Stimulated activated memory B cell treated with anti-CD40 and anti-IgM and Interleukin-4, amounts not matched to agents 10 μg/mL and 1 μg/mL and 100 μg/mL, for 72 hours (primary cell): ENCODE measurements at places on chromosomes 7 and 10.

- no peaks in the 10 kb centered on the region for H3K4me1 ChIP-seq
- no peak overlapping the region for H3K27ac ChIP-seq
- peaks cover 10% of the 10 kb centered on the region for H3K36me3 ChIP-seq
- no peak for ATAC-seq
Observed at GRCh38 chr10:93915598-93915997, 21.8 kb downstream of the SLC35G1 start.

DNA sequence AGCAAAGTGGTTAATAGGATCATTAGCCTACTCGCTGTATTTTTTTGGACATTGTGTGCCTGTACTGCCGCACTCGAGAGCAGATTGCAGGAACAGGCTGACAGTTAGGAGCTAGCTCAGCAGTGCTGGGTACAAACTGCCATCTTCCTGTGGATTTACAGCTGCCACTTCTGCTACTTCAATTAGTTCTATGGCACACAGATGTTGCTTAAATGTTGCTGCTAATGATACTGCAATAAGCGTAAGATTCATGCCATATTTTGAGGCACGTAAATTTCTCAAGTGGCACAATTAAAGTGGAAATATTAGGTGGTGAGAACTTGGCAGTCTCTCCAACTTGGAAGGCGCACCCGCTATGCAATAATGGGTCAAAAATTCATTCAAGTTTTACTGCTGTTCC is 171.9 kb downstream of the EBF3 start:
- H3K4me1 ChIP-seq, result no peaks in the 10 kb centered on the region
- no peak for ATAC-seq
- no peak overlapping the region for H3K4me3 ChIP-seq
- H3K27ac ChIP-seq, result no peak overlapping the region
- H3K27me3 ChIP-seq, result no peaks in the 10 kb centered on the region

DNA sequence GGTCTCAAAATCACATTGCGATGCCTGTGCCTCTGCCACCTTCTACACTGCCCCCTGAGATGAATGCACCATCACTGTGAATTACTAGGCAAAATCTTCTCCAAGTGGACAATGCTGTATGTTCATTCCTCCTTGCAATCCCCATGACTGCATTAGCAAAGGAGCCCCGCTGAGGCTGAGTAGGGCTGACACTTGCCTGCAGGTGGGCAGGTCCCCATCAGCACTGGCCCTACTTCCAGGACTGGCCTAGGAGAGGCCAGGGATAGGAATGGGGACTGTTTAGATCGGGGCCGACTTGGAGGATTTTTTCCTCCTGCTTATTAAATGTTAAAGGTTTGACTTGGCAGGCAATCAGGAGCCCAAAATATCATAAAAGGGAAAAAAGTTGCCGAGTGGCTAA is 127.0 kb upstream of the TCF7L2 start:
- H3K36me3 ChIP-seq, result peaks cover 46% of the 10 kb centered on the region
- no peaks in the 10 kb centered on the region for H3K27me3 ChIP-seq
- H3K4me1 ChIP-seq, result no peaks in the 10 kb centered on the region
- ATAC-seq, result no peak
- no peak overlapping the region for H3K27ac ChIP-seq

DNA sequence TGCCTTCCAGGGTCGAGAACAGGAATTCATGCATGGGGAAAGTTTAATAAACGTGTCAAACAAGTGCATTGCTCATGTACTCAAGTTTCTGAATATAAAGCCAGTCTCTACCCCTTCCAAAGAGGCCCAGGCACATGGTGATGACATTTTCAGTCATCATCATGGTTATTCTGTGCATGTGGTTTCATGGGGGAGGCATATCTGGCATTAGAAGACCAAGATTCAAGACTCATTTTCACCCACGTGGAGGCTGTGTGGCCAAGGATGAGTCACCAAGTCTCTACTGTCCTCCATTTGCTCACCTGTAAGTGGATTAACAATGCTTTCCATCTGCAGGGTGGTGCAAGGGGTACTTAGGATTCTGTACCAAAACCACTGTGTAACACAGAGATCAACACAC is 34.0 kb upstream of the CNPY1 start:
- H3K27me3 ChIP-seq, result peaks cover 11% of the 10 kb centered on the region
- no peaks in the 10 kb centered on the region for H3K36me3 ChIP-seq
- H3K27ac ChIP-seq, result no peak overlapping the region
- peak; percentile 21 for ATAC-seq
- H3K4me3 ChIP-seq, result no peak overlapping the region

GRCh38 chr10:44935201-44935965 is 24.2 kb upstream of the RASSF4 start:
- H3K27ac ChIP-seq, result no peak overlapping the region
- H3K36me3 ChIP-seq, result no peaks in the 10 kb centered on the region
- no peak overlapping the region for H3K4me3 ChIP-seq
- peaks cover 23% of the 10 kb centered on the region for H3K27me3 ChIP-seq

DNA sequence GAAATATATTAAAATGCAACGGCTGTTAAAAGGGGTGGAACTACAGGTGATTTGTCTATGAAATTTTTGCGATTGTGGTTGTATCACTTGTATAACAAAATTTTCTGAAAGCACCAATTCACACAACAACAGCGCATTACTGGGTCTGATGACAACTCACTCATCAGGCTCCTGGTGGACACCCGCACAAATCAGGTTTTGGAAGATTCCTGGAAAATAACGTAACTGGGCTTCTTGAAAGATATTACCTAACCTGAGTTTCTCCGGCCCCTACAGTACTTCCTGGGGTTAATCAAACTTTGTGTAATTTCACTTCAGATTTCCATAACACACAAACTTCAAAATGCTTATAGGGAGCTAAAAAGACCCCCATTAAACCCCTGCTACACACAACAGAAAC is 7.6 kb downstream of the SNX8 start:
- H3K27me3 ChIP-seq, result no peaks in the 10 kb centered on the region
- peak overlapping the region; percentile 81 for H3K4me3 ChIP-seq
- peaks cover 42% of the 10 kb centered on the region for H3K4me1 ChIP-seq
- no peak for ATAC-seq
- H3K27ac ChIP-seq, result peak overlapping the region; percentile 79

- no peaks in the 10 kb centered on the region for H3K36me3 ChIP-seq
- H3K27ac ChIP-seq, result no peak overlapping the region
- H3K4me3 ChIP-seq, result no peak overlapping the region
- no peaks in the 10 kb centered on the region for H3K4me1 ChIP-seq
Observed at GRCh38 chr7:122674502-122674901, 24.4 kb downstream of the RNF133 start.

DNA sequence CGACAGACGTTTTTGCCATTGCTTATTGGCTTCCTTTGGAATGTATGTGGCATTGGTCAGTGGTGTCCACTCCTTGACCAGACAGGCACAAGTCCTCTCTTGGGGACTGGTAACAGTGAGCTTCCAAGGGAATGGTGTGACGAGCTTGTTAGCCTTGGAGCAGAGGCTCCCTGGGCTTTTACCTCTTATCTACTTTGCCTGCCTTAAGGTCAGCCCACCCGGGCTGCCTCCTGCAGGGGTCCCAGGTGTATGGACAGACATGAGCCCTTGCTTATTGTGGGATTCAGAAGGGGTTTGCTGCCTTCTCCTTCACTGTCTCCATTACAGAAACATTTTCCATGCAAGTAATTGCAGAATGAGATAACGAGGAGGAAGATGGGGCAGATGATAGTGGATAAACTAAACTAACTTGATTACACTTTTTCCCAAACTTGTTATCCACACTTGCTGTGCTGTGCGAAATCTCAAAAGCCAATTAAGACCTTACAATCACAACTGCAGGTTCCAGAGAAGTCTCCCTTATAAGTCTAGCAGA is 29.7 kb downstream of the PLPP4 start:
- H3K4me1 ChIP-seq, result no peaks in the 10 kb centered on the region
- H3K36me3 ChIP-seq, result no peaks in the 10 kb centered on the region
- no peak for ATAC-seq
- no peak overlapping the region for H3K4me3 ChIP-seq
- H3K27me3 ChIP-seq, result peaks cover 5% of the 10 kb centered on the region

DNA sequence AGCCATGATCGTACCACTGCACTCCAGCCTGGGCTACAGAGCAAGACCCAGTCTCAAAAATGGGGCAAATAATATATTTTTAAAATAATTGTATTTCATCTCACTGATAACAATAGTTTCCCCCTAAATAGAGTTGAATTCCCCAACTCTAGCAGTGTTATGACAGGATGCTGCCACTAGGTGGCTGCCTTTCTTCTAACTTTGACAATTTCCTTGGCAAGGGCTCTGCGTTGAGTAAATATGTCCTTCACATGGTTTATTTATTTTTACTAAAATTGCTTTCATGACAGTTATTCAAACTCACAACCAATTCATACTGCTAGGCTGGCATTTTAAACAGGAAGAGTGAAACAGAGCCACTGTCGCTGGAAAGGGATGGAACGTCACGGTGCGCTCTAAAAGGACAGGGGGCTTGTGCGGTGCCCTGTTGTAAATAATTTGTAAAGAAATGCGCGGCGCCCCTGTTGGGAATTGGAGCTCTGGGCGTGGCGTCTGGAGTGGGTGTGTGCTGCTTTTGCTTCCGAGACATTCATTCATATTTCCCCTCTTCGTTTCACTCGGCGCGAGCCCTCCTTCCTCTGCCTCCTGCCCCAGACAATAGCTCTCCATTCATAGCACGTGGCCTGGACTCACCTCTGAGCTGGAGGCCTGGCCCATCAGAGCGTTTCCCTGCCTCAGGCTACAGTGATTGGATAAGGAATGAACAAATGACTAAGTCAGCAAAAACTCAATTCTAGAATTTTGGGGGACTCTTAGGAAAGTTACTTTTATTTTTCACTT is 20.5 kb upstream of the PITRM1 start:
- H3K27ac ChIP-seq, result no peak overlapping the region
- H3K4me1 ChIP-seq, result peaks cover 14% of the 10 kb centered on the region

- ATAC-seq, result no peak
- H3K36me3 ChIP-seq, result peaks cover 63% of the 10 kb centered on the region
- no peak overlapping the region for H3K27ac ChIP-seq
- H3K27me3 ChIP-seq, result no peaks in the 10 kb centered on the region
- H3K4me1 ChIP-seq, result peaks cover 42% of the 10 kb centered on the region
Observed at GRCh38 chr7:156865493-156865892, 27.5 kb downstream of the LMBR1 start.

GRCh38 chr10:34781711-34782110 is 33.4 kb downstream of the PARD3 start:
- no peak for ATAC-seq
- no peak overlapping the region for H3K27ac ChIP-seq
- no peaks in the 10 kb centered on the region for H3K36me3 ChIP-seq
- peaks cover 27% of the 10 kb centered on the region for H3K27me3 ChIP-seq
- H3K4me3 ChIP-seq, result no peak overlapping the region

DNA sequence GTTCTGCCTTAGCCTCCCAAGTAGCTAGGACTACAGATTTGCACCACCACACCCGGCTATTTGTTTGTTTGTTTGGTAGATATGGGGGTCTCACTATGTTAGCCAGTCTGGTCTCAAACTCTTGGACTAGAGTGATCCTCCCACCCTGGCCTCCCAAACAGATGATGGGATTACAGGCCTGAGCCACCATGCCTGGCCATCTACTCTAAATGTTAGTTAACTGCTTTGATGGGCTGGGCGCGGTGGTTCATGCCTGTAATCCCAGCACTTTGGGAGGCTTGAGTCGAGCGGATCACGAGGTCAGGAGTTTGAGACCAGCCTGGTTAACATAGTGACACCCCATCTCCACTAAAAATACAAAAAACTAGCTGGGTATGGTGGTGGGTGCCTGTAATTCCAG is 74.8 kb downstream of the SEPTIN14 start:
- no peaks in the 10 kb centered on the region for H3K4me1 ChIP-seq
- no peak overlapping the region for H3K4me3 ChIP-seq
- H3K27me3 ChIP-seq, result peaks cover 11% of the 10 kb centered on the region
- no peak for ATAC-seq
- H3K36me3 ChIP-seq, result no peaks in the 10 kb centered on the region
